Stimulated activated CD8-positive, alpha-beta memory T cell treated with anti-CD3 and anti-CD28 coated beads, Interleukin-7, amount 100 ng/mL, for 1 hour (primary cell): ENCODE measurements at places on chromosomes 5 and 9.

- DNase-seq = no peak
Measured at GRCh38 chr5:127601111-127601510, 47.8 kb upstream of the CTXN3 start.

DNA sequence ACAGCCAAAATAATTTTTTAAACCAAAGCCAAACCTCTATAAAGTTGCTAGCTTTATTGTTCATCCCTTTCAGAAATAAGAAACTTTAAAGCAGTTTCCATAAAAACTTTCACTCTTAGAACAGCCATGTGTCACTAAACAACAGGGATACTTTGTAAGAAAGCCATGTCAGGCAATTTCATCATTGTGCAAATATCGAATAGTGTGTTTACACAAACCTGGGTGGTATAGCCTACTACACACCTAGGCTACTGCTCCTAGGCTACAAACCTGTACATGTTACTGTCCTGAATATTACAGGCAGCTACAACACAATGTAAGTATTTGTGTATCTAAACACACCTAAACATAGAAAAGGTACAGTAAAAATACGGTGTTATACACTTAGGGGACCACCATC lies 59.9 kb downstream of the TLE1 start:
- no peak for DNase-seq

DNA sequence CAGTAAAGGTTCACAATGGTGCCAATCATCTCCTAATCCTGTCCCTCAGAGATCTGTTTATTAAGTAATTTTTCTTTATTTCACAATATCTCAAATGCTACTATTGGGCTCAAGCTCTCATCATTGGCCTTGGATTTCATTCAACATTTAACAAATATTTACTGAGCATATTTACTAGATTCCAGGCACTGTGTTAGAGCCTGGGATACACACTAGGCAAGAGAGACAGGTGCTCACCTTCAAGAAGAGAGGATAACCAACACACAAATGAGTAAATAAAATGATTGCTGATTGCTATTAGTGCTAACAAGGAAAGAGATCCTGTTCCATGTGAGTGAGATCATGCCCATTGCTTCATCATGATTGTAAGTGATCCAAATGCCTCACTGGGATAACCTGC lies 27.4 kb downstream of the PPP2R2B start:
- DNase-seq = no peak

DNA sequence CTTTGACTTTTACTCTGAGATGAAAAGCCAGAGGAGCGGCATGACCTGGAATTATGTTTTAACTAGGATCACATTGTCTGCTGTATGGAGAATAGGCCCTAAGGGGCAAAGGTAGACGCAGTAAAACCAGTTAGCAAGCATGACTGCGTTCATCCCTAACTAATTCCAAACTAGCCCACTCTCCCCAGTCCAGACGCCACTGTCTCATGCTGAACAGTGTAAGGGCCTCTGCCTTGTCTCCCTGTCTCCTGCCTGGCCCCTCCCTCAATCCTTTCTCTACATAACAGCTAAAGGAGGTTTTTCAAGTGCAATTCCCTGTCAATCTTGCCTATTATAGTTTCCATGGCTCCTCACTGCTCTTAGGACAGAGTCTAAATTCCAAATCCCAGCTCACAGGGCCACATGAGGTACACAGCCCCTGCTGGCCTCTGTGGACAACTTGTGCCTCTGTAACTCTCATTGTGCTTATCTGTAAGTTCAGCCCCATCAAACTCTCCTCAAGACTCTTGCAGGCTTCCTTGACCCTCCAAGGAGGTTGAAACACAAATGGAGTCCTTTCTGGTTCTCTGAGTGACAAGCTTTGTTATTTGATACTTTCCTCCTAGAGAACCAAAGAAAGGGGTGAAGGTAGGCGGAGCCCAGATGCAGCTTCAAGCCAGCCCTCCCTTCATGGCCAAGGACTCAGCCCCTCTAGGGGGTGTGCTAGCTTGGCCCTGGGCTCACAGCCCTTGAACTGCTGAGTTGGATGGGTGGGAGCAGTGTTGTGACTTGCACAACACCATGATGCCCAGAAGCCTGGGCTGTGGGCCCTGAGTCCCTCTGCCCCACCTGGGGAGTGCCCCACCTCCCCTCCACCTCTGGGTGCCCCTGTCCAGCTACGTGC lies 16.0 kb upstream of the SLC22A4 start:
- DNase-seq = no peak

DNA sequence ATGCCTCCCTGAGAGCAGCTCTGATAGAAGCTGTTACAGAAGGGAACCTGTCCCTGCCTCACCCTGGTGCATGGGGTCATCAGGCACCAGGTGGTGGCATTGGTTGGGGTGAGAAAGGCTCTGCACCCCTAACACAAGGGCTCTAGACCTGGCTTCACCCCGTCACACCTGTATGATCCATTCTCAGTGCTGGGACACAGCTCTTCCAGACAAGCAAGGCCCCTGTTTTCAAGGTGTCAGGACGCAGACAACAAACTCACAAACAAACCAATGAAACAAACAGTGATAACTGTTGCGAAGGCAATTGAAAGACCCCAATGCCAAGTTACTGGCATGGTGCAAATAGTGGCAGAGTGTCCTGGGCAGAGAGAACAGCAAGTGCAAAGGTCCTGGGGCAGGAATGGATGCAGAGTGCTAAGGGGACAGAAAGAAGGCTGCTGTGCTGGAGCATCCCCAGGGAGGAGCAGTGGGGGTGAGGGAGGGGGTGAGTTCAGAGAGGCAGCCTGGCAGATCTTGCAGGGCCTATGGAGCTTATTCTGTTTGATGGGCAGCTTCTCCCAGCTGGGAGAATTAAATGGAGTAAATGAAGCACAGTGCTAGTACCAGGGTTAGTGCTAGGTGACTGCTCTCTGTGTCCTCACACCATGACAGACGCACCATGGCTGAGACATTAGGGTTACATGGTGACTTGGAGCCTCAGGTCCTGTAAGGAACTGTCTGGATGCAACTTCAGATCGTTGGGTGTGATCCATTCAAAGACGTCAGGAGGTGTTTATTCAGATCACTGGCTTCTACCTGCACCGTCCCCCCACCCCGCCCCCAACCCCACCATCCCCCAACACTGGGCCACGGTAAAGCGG lies 67.9 kb upstream of the UNC5A start:
- no peak for DNase-seq

DNA sequence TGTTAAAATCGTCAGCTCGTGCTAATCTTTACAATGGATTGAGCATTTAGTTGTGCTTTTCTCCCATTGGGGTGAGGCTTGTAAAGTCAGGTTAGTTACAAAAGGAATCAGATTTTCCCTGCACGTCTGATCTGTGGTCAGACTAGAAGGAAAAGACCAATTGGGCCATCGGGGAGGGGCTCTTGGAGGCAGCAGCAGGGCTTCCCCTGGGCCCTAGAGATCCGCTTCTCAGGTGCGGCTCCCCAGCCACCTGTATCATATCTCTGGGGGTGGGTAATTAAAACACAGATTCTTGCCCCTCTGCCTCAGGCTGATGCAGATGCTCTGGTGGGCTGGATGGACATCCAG lies 200.3 kb downstream of the HSPA4 start:
- DNase-seq = no peak

DNA sequence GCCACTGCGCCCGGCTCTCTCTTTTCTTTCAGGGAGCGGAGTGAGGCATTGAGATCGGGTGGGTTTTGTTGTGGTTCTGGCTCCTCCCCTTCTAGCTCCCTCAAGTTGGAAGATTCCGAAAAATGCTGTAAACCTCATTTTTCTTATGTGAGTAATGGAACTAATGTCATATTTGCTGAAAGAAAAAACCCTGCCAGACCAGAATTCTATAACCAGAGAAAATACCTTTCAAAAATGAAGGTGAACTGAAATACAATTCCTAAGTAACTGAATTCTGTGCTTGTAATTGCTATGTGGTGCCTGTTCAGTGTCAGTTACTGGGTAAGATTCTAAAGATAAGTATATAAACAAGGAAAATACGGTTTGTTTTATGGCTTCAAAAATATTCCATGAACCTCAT lies 30.9 kb upstream of the CDK20 start:
- no peak for DNase-seq

- DNase-seq = no peak
Measured at GRCh38 chr9:33172256-33173238, 5.4 kb upstream of the B4GALT1 start.

- DNase-seq = no peak
Measured at GRCh38 chr5:175700991-175701390, 43.1 kb downstream of the HRH2 start.

DNA sequence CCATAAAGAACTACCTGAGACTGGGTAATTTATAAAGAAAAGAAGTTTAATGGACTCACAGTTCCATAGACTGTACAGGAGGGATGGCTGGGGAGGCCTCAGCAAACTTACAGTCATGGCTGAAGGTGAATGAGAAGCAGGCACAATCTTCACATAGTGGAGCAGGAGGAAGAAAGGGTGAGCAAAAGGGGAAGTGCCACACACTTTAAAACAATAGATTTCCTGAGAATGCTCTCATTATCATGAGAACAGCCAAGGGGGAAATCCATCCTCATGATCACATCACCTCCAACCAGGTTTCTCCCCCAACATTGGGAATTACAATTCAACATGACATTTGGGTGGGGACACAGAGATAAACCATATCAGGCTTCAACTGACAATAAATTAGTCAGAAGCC lies 664.9 kb downstream of the TAF11L14 start:
- no peak for DNase-seq

- DNase-seq = no peak
Measured at GRCh38 chr9:137405677-137406081, 17.3 kb downstream of the EXD3 start.

DNA sequence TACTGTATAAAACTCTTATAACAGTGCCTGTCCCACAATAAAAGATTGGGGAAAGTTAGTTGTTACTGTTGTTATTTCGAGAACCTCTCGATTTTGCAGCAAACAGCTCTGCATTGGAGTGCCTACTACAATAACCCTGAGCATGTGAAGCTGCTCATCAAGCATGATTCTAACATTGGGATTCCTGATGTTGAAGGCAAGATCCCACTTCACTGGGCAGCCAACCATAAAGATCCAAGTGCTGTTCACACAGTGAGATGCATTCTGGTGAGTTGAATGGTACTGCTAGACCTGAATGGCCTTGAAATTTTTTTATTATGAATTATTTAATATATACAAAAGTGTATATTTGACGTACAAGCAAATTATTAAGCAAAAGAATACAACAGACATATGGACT lies 123.2 kb downstream of the TEX10 start:
- no peak for DNase-seq

DNA sequence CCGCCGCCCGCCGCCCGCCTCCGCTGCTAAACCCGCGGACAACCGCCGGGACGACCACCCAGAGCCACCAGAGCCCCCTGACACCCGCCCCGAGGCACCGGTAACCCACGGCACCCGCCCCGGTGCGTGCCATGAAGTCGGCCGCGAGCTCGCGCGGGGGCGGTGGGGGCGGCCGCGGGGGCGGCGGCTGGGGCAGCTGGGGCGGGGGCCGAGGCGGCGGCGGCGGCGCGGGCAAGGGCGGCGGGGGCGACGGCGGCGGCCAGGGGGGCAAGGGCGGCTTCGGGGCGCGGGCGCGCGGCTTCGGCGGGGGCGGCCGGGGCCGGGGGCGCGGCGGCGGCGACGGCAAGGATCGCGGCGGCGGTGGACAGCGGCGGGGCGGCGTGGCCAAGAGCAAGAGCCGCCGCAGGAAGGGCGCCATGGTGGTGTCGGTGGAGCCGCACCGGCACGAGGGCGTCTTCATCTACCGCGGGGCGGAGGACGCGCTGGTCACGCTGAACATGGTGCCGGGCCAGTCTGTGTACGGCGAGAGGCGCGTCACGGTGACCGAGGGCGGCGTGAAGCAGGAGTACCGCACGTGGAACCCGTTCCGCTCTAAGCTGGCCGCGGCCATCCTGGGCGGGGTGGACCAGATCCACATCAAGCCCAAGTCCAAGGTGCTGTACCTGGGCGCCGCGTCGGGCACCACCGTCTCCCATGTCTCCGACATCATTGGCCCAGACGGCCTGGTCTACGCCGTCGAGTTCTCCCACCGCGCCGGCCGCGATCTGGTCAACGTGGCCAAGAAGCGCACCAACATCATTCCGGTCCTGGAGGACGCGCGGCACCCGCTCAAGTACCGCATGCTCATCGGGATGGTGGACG lies 499 bp downstream of the FBLL1 start:
- no peak for DNase-seq

DNA sequence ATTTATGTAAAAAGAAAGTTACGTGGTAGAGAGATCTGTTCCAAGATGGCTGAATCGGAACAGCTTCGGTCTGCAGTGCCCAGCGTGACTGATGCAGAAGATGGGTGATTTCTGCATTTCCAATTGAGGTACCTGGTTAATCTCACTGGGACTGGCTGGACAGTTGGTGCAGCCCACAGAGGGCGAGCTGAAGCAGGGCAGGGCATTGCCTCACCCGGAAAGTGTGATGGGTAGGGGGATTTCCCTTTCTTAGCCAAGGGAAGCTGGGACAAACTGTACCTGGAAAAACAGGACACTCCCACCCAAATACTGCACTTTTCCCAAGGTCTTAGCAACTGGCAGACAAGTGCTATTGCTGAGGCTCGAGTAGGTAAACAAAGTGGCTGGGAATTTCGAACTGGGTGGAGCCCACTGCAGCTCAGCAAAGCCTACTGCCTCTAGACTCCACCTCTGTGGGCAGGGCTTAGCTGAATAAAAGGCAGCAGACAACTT lies 13.1 kb upstream of the HSD17B4 start:
- no peak for DNase-seq

- no peak for DNase-seq
Measured at GRCh38 chr9:68433531-68434110, 77.2 kb downstream of the PGM5 start.

GRCh38 chr9:111914749-111915424 lies 18.3 kb downstream of the UGCG start:
- DNase-seq = no peak

DNA sequence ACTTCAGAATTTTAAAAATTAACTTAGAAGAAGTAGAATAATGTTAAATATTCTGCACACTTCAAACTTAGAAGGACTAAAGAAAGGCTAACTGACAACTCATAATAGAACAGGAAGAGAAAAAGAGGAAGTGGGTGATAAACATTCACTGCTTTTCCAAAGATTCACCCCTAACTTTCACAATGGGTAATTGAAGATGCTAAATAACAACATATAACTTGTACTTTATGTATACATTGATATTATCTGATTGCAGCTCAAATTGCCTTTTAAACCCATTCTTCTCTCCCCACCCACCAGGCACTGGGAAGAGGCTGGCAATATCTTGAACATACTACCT lies 376.6 kb downstream of the EFNA5 start:
- no peak for DNase-seq

GRCh38 chr5:139210585-139210984 lies 12.4 kb upstream of the SIL1 start:
- no peak for DNase-seq

GRCh38 chr9:75906531-75906930 lies 16.1 kb downstream of the PCSK5 start:
- DNase-seq = no peak

DNA sequence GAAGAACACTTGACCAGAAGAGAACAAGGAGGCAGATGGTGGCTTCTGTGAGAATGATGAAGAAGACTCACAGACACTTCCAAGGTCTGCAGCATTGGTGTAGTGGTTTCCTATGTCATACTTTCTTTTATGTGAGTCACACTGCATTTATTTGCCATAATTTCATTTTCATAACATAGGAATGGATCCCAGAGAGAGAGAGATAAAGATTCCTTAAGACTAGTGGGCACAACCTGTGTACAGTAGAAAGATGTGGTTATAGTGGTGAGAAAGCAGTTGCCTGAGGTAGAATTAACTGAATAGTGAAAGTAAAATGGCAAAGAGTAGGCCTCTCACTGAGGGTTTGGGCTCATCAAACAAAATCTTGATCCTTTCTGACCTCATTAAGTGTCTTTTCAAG lies 7.6 kb upstream of the CCDC152 start:
- DNase-seq = no peak
